ENCODE measurements at places on chromosomes 12 and 14.
A peak's percentile ranks its signal among the peaks of the same experiment; 100 is the strongest.

DNA sequence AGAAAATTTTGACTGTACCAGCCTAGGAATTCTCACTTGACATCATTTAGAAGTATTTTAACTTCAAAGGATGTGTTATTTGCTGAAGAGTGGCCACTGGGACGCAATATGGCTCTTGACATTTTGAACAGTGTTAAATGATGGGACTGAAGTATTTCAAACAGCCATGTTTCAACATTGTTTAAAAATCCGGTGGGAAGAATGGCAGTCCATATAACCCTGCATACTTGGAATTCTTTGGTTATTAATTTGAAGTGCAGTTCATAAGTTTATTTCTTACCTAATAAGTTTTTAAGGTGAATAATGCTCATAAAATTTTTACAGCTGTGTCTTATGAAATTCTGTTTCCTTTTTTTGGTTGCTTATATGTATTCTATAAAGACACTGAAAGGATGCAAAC is 8.3 kb downstream of the TMTC2 start:
- no peak for DNase-seq
- H3K36me3 ChIP-seq = no peaks in the 10 kb centered on the region
- no peaks in the 10 kb centered on the region for H3K4me1 ChIP-seq
- H3K27me3 ChIP-seq = no peaks in the 10 kb centered on the region

GRCh38 chr12:59085690-59086089 is 165.4 kb upstream of the LRIG3 start:
- H3K27ac ChIP-seq = no peak overlapping the region
- DNase-seq = no peak
- H3K36me3 ChIP-seq = no peaks in the 10 kb centered on the region
- no peak overlapping the region for H3K4me3 ChIP-seq
- H3K27me3 ChIP-seq = no peaks in the 10 kb centered on the region

DNA sequence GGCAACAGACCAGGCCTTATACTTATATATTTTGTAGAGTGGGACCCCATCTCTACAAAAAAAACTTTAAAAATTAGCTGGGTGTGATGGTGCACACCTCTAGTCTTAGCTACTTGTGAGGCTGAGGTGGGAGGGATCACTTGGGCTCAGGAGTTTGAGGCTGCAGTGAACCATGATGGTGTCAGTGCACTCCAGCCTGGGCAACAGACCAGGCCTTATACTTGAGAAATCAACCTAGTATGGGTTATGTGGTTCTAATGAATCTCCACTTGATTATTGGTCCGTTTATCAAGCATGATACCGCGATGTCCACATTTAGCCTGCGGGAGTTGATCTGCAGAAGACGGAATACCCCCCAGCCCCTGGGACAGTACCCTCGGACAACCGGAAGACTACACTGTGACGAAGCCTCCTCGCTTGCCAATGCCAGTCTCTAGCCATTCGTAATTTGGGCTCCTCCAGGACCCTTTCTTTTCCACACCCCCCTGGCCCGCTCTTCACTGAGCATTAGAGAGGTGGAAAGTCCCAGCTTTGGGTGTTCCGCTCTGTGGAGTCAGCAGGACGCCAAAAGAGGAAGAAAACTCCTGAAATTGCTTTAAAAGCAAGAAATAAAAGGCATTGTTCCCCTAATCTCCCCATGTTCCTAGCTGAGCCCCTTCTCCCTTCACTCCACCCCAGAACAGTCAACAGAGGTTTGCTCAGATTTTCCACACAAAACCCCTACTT is 19.4 kb downstream of the LTBP2 start:
- H3K27me3 ChIP-seq = no peaks in the 10 kb centered on the region
- no peaks in the 10 kb centered on the region for H3K4me1 ChIP-seq
- no peak overlapping the region for H3K27ac ChIP-seq
- H3K4me3 ChIP-seq = no peak overlapping the region
- DNase-seq = no peak

- DNase-seq = no peak
- no peak overlapping the region for H3K4me3 ChIP-seq
- H3K27me3 ChIP-seq = no peaks in the 10 kb centered on the region
- no peak overlapping the region for H3K27ac ChIP-seq
- peaks cover 53% of the 10 kb centered on the region for H3K36me3 ChIP-seq
Measured at GRCh38 chr12:94318181-94318580, 141.5 kb downstream of the CEP83 start.

DNA sequence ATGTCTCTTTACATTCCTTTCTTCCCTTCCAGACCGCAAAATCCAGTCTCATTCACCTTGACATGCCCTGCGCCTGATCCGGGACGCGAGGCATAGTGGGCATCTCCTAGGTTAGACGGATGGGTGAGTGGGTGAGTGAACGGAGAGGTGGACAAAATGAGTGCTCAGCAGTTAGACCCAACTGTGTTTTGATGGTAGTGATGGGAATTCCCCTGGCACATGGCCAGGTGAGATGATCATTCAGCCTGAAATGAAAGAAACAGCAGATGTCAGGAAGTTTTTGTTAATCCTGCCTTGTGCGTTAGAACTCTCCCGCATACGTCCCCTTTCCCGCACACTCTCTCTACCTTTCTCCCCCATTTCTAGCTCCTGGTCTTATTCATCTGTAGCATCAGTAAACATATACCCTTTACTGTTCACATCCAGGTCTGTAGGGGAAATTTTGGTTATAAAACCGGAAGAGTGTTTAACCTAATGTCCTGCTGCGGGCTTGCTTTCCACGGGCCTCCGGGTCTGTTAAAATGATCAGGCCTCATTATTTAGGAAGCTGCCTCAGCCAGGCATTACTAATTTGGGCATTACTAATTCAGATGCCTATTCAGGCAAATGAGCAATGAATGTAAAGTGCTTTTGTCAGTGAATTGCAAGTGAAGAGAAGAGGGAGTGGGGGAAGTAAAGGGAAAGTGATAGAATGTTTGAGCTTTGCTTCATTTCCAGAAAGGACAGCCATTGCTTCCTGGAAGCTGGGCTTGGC is 172.8 kb downstream of the ETV6 start:
- no peaks in the 10 kb centered on the region for H3K27me3 ChIP-seq
- peak overlapping the region; percentile 72 for H3K27ac ChIP-seq
- H3K36me3 ChIP-seq = peaks cover 20% of the 10 kb centered on the region
- no peak overlapping the region for H3K4me3 ChIP-seq
- DNase-seq = peak; percentile 60
- peaks cover 38% of the 10 kb centered on the region for H3K4me1 ChIP-seq

GRCh38 chr12:21795648-21796328 is 21.3 kb upstream of the KCNJ8 start:
- no peaks in the 10 kb centered on the region for H3K4me1 ChIP-seq
- H3K4me3 ChIP-seq = no peak overlapping the region
- peaks cover 2% of the 10 kb centered on the region for H3K27me3 ChIP-seq
- no peaks in the 10 kb centered on the region for H3K36me3 ChIP-seq
- no peak for DNase-seq
- no peak overlapping the region for H3K27ac ChIP-seq

- H3K27ac ChIP-seq = no peak overlapping the region
- H3K27me3 ChIP-seq = no peaks in the 10 kb centered on the region
- H3K4me3 ChIP-seq = no peak overlapping the region
Measured at GRCh38 chr14:75066691-75067090, 2.8 kb upstream of the ZC2HC1C start.

GRCh38 chr12:121740847-121741246 is 28.3 kb downstream of the TMEM120B start:
- H3K27me3 ChIP-seq = no peaks in the 10 kb centered on the region
- peaks cover 7% of the 10 kb centered on the region for H3K36me3 ChIP-seq
- no peak for DNase-seq
- H3K4me3 ChIP-seq = no peak overlapping the region
- peaks cover 3% of the 10 kb centered on the region for H3K4me1 ChIP-seq

DNA sequence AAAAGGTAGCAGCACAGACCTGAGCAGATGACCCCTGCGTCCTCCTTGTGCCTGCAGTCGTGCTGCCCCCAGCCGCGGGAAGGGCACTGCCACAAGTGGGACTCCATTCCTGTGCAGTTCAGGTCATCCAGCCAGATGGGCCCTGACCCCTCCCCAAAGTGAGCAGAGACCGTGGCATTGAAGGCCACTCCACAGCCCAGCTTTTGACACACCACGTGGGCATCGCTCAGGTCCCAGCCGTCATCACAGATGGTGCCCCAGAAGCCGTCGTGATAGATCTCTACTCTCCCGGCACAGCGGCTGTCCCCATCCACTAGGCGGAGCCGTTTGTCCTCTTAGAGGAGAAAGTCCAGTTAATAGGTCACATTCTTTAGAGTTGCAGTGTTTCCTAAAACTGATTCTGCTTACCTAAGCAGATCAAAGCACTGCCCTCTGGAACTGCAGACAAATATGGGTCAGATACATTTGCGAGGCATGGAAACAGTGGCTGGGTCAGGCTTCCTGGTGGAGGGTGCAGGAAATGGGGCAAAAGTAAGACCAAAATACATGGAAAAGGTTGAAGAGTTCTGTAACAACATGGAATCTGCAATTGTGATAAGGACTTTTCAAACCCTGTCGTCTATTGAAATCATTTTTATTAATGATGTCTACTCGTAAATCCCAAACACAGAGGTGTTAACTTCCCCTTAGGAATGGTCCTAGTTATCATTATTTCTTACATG is 69.4 kb downstream of the CD163L1 start:
- H3K27ac ChIP-seq = no peak overlapping the region
- H3K36me3 ChIP-seq = no peaks in the 10 kb centered on the region
- no peak overlapping the region for H3K4me3 ChIP-seq
- H3K4me1 ChIP-seq = no peaks in the 10 kb centered on the region
- peaks cover 19% of the 10 kb centered on the region for H3K27me3 ChIP-seq
- DNase-seq = peak; percentile 52
